ENCODE measurements at places on chromosomes 6 and 20. TPM values are rescaled to one million over a fixed set of nuclear protein-coding genes. Genes with fewer than 3 reads are reported as not detected.

GRCh38 chr6:97813889-97814567 lies 531.0 kb upstream of the MMS22L start:
- H3K27ac ChIP-seq = no peak overlapping the region
- no peak overlapping the region for H3K4me3 ChIP-seq
- H3K36me3 ChIP-seq = no peaks in the 10 kb centered on the region
- H3K4me1 ChIP-seq = no peaks in the 10 kb centered on the region
- DNase-seq = no peak
- no peaks in the 10 kb centered on the region for H3K27me3 ChIP-seq

RBBP8NL gene
- not detected for total RNA-seq

COL12A1 gene
- total RNA-seq = not detected

NOX3 gene
- not detected for total RNA-seq

DDX43 gene
- 1.3 TPM for total RNA-seq
